ENCODE measurements at places on chromosomes 4 and X.

- no peak for DNase-seq
Measured at GRCh38 chrX:113726009-113726408, 857.9 kb upstream of the HTR2C start.

- no peak for DNase-seq
Measured at GRCh38 chr4:172007889-172008288, 194.7 kb downstream of the GALNTL6 start.

DNA sequence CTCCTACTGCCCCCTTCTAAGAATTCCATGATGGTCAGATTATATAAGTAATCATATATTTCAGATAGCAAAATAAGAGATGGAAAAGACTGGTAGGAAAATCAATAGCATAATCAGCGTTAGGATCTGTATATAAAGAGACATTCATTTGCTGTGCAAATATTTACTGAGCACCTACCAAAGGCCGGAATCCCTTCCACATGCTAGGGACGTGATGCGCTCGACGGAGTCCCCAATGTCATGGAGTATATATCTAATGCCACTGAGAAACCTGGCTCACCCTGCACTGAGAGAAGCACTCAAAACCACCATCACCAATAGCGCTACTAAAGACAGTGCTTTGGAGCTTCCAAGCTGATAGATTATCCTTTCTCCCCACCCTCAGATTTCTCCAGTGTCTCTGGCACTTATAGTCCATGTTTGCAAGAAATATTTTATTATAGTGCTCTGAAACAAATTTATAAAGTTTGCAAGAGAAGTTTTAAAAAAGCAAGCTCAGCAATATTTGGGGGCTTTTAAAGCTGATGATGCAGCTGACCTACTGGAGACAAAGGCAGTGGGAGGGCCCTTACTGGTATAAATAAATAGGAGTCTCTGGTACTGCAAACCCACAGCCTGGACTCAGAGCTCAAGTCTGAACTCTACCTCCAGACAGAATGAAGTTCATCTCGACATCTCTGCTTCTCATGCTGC lies at the start of gene CXCL13:
CXCL13 (plus strand) TSS at position 611 of the 693 bp plus-strand sequence; CDS start at position 657, 46 bp downstream.
- peak; percentile 81 for DNase-seq

DNA sequence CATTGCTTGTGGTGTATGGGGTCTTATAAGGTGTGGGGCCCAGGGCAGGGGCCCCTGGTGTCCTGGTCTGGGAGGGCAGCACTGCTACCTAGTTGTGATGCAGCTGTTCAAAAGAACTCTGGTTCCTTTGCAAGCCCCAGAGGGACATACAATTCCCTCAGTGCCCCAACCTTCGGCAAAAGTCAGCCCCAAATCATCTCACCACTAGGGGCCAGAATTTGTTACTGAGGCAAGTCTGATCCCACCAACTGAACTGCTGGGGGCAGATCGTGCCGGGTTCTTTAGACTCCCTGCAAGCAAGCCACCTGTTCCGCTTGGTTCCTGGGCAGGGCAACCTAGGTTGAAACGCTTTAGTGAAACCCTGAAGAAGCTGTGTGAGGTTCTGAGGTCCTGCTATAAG lies 180.1 kb upstream of the S100G start:
- no peak for DNase-seq

DNA sequence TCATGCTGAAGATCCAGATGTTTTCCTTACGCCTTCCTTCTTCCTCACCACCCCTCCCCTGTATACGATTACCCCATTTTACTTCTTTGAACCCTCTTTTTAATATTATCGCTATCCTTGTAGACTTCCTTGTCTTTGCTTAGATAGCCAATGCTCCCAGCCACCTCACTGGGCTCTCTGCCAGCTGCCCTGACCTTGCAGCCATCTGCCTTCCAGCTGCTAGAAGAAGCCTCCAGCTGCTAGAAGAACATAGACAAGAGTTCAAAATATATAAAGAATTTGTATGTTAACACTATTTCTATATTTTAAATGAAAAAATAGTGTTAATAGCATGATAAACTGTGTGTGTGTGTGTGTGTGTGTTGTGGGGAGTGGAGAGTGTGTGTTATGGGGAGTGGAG lies 374.7 kb downstream of the ANKRD50 start:
- peak; percentile 42 for DNase-seq

- DNase-seq: no peak
Measured at GRCh38 chrX:10597871-10598270, 22.5 kb downstream of the MID1 start.

GRCh38 chrX:40931921-40932320 lies 153.3 kb upstream of the USP9X start:
- DNase-seq: no peak

DNA sequence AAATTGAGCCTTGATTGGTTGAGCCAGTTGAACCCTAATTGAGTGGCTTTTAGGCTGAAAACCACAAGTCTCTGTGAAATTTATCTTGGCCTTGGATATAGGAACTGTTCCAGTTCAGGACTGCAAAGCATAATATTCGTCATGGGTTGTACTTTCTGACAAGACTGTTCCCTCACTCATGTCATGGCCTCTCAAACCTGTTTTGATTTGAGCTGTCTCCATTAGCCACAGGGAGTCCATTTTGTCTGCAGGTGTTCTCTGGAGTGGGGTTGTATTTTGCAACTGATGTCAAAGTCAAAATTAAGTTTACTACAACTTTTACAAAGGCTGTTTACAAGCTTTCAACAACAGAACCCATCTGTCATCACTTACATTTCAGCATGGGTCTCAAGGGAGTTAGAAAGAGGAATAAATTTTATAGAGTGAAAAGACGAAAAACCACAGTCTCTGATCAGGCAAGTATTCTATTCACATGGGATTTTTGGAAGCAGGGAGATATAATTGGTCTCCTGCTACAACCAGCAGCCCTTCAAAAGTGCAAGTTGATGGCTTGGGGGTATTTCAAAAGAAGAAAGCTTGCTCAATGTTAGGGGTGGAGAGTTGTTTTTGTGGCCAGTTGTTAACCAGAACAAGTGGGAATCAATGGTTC lies 1716.3 kb downstream of the C4orf33 start:
- no peak for DNase-seq

DNA sequence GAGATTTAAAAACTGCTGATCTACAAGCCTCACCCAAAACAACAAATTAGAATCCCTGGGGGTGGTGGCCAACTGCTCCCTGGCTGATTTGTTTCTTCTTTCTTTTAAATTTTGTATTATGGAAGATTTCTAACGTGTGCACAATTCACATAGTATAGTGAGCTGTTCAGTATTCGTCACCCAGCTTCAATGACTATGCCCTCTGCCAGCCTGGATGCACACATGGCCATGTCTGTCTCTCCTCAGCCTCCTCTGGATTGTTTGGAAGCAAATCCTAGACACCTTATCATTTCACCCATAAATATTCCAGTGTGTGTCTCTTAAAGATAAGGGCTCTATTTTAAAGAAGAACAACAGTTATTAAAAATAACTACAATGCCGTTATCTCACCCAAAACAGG lies 61.9 kb downstream of the PDGFRA start:
- no peak for DNase-seq

DNA sequence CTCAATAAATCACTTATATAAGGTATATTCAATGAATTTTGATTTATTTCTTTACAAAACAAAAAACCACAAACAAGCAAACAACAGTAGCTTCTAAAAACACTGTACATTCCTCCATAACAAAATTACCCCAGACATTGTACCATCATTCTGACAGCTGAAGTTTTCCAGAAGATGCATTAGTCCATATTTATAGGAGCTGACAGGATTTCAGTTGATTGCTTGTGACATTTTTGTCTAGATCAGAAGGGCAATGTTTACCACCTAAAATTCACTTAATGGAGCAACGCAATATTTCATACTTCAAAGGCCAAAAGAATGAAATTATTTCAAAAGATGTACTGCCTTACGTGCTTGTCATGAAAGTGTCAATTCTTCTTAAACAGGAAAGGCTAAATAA lies 167.0 kb downstream of the ATP10D start:
- no peak for DNase-seq

DNA sequence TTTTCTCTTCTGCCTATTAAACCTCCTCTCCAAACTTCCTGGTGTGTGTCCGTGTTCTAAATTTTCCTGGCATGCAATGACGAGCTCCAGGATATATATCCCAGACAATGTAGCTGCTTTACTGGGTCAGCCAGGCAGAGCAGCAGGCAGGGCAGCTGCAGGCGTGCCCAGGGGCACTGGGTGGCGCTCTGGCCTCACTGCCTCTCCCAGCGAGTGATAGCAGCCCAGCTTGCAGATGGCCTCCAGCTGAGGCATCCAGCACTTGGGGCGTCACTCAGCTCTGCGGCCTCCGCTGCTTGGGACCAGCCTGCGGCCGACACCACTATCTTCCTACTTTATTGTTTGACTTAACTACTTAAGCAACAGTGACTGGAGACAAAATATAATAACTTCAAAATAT lies 23.0 kb upstream of the UBA6 start:
- no peak for DNase-seq

DNA sequence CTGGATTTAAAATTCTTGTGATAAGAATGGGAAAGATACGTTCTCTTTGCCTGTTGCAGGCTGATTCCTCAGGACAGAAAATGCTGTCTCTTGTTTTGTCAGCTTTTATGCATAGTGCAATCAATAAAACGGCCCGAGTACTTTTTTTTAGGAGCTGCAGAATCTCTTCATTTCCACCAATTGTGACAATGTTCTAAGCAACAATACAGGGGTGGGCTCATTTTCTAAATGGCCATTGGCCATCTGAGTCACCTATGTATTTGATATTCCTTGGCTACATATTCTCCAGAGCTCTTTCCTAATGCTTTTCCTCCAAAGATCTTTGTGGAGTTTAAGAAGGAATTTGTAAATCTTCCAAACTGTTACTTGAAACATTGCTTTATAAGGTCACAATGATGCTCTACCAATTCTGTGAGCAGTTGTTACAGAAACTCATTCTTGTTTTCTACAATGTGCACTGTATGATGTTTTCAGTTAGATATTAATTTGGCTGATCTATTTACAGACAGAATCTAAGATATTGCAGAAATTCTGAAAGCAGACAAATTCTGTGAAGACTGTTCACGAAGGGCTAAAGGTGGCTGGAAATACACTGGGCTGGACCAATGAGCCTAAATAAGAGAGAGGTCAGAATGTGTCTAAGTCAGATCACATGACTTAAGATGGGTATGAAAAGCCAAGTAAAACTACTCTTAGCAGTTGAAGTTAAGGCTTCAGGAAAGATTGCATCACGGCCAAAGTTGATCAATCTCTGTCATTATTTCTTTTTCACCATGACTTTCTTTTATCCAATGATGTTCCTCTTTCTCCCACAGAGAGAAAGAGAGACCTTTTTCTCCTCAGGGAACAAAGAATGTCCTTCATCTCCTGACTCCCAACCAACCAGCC lies 33.4 kb downstream of the TAPT1 start:
- no peak for DNase-seq

- no peak for DNase-seq
Measured at GRCh38 chr4:18675586-18676525, 654.3 kb upstream of the LCORL start.

- DNase-seq: no peak
Measured at GRCh38 chr4:184699941-184700340, 34.0 kb downstream of the CENPU start.

DNA sequence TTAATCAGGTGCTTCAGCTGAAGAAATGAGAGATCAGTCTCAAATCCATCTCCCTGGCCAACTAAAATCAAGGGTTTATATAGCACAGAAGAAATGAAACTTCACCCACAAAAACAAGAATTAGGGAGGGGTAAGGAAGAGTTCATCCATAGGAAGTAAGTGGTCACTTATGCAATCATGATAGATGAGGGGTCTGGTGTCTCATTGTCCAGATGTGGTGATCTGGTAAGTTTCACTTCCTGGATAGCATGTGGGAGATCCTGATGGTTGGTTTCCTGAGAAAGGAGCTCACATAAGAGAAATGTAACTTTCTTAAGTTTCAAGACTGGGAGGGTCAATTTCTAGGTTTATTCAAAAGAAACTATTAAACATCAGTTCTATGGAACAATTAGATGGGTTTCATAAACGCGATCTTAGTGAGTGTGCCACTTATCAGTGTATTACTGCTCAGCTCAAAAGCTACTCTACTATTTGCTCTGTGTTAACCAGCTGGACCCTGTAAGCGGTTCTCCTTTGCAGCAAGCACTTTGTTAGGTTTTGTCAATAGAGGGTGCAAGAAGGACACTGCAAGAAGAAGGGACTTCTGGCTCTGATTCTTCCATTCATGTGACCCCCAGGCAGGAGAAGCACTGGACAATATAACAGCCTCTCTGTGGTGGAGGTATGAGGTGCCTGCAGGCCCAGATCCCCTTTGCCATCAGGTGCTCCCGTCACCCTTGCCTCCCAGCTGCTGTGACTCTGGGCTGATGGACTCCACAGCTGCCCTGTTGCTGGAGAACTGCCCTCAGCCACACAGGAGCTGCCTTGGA lies 35.4 kb upstream of the HPSE start:
- no peak for DNase-seq

DNA sequence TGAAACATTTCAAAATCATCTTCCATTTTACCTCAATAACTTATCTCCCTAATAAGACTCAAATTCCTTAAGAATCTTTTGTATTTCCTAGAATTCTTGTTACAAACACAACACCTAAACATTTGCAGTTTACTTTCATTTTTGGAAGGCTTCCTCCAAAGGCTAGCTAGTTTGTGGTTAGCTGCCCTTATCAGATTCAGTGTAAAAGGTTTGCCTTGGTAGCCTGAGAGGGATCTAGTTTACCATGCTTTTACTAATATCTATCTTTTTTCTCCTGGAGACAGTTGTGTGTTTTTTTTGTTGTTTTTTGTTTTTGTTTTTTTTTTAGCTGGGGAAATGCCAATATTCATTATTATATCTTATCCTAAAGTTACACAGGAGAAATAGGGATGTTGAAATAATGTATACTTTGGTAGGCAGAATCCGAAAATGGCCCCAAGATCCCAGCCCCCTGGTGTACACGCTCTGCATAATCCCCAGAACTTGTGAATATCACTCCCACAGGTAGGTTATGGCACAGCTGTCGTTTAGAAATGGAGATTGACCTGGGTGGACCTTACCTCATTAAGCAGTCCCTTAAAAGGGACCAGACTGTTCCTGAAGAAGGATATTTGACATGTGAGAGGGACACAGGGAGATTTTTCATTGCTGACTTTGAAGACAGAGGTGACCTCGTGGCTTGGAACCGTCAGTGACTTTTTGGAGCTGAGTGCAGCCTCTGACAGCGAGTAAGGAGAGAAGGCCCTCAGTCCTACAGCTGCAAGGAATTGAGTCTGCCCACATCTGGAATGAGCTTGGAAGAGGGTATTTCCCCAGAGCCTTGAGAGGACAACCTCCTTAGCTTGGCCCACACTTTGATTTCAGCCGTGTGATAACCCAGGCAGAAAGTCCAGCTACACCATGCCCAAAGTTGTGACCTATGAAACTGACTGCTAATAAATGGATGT lies 33.4 kb downstream of the SEPTIN11 start:
- DNase-seq: no peak

DNA sequence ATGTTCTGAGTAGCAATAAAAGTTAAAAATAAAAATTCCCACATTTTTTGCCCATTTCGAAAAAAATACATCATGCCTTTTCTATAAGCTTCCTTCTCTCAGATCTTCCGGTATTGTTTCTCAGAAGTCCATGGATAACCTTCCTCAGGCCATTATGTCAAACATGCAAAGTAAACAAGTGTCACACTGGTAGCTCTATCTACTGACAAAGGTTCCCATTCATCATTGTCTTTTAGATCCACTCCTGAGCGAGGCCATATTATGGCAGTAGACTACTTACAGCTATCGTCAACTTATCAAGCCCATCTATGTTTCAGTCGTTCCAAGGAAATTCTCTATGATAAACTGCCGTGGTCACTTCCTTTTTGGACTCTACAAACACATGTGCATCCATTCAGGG lies 1068.2 kb downstream of the GLUD2 start:
- DNase-seq: no peak

- DNase-seq: no peak
Measured at GRCh38 chr4:169044714-169045447, 34.8 kb upstream of the CBR4 start.

- DNase-seq: no peak
Measured at GRCh38 chr4:82666970-82667665, 105.3 kb upstream of the TMEM150C start.

Measured in NCI-H510A treated with DMSO at 0.1 percent for 48 hours (cell line).